ENCODE measurements at places on chromosomes 1 and 21.
A peak's percentile ranks its signal among the peaks of the same experiment; 100 is the strongest.

DNA sequence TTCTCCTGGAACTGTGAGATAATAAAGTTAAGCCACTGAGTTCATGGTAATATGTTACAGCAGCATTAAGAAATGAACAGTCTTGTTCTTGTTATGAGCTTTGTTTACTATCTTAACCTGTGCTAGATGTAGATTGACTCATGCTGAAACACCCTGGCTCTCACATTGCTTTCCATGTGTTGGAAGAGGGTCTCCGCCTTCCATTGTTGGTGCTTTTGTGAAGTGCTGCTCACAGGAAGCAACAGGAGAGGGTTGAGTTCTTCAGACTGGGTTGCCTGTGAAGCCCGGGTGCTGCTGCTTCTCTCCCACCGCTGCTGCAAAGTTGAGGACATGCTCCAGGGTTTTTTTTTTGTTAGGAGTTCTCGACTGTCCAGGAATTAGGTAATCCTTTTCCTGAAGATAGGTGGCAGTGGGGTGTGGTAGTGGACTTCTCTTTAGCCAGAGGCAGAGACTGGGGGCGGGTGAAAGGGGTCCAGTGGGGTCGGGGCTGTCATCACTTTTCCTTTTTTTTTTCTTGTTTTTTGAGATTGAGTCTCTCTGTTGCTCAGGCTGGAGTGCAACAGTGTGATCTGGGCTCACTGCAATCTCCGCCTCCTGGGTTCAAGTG, 28.7 kb upstream of the HMGN1 start:
- DNase-seq, result no peak

DNA sequence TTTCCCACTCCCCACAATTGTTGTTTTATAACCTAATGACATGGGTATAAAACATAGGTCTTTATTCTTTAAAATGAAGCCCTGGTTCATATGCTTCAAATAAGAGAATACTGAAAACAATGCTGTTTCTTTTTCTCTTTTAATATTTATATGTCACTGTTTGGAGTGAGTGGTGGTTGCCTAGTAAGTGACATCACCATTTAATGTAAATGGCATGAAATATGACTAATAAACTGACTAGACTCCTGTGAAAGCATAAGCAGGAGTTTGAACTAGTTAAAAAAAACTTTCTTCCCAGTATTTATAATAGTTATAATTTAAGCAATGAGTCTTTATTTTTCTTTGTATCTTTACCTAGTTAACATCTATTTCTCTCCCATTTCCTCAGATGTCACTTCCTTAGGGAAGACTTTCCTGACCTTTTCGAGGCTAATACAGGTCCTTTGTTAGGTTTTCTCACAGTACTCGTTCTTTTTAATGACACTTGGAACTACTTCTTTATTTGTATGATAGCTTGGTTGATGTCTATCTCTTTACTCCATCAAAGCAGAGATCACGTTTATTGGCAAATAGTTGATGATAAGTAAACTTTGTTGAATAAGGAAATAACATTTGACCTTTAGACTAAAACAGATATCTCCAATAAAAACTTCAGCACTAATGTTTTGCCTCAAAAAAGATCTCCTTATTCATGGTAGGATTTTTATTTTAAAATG, 105.4 kb upstream of the PDC start:
- DNase-seq, result no peak

DNA sequence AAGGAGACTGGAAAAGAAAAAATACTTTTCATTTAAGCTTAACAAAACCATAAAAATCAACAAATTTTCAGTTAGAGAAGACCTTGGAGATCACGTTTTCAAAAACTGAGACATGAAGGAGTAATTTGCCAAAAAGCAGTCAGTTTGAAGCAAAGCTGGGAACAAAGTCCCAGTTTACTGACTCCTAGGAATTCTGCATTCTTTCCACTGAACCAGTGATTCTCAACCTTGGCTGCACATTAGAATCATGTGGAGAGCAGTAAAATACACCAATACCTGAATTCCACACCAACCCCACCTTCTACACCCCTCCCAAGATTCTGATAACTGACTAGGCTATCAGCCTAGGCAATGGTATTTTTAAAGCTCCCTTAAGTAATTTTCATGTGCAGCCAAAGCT, 73.5 kb downstream of the PRPF38A start:
- no peak for DNase-seq

DNA sequence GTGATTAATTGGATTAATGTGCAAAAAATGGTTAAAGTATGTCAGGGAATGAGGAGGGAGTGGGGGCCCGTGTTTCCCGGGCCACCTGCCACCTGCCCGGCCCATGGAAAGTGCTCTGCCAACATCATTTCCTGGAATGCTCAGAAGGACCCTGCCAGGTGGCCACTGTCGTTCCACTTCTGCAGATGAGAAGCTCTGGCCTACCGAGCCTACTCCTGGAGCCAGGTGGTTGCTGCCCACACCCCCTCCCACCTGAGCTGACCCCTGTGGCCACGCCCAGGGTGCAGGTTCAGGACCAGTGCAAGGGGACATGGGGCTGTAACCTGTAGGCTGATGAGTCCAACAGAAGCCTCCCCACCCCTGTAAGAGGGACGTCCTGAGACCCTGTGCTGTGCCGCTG, 99.7 kb downstream of the PRDM16 start:
- DNase-seq, result no peak

DNA sequence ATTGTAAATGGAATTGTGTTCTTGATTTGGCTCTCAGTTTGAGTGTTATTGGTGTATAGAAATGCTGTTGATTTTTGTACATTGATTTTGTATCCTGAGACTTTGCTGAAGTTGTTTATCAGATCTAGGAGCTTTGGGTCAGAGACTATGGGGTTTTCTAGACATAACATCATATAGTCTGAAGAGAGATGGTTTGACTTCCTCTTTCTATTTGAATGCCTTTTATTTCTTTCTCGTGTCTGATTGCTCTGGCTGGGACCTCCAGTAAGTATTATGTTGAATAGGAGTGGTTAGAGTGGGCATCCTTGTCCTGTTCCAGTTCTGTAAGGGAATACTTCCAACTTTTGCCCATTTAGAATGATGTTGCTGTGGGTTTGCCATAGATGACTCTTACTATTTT, 39.1 kb upstream of the ANGPTL1 start:
- no peak for DNase-seq

- DNase-seq, result no peak
Measured at GRCh38 chr21:40047993-40048730, 180.9 kb downstream of the PCP4 start.

GRCh38 chr1:48645883-48646282, 130.8 kb downstream of the BEND5 start:
- DNase-seq, result peak; percentile 38

GRCh38 chr1:58925247-58925646, 141.4 kb upstream of the JUN start:
- no peak for DNase-seq

DNA sequence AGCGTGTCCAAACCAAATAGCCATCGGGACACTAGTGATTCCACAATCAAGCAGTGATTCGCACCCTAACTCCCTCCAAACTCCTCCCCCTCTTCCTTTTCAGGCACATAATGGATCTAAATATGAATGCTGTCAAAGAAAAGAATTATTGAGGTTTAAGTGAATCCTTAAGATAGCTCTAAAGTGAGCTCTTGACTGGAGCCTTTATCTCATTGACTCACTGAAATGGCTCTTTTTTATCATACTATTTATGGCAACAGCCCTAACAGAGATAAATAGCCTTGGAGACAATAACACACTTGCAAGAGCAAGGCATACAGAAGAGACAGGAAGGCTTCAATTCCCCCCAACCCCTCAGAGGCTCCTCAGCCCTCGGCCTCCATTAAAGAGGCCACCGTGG, 143.3 kb downstream of the PLXNA2 start:
- DNase-seq, result peak; percentile 21

- DNase-seq, result no peak
Measured at GRCh38 chr21:42012344-42012743, 2.2 kb upstream of the ZBTB21 start.

- DNase-seq, result no peak
Measured at GRCh38 chr1:88354256-88354655, 329.8 kb upstream of the PKN2 start.

- DNase-seq, result no peak
Measured at GRCh38 chr1:50415235-50416149, 7.8 kb downstream of the DMRTA2 start.

GRCh38 chr21:42570841-42571387, 57.3 kb downstream of the SLC37A1 start:
- DNase-seq, result peak; percentile 79
